ENCODE measurements at places on chromosomes 12 and 14.

DNA sequence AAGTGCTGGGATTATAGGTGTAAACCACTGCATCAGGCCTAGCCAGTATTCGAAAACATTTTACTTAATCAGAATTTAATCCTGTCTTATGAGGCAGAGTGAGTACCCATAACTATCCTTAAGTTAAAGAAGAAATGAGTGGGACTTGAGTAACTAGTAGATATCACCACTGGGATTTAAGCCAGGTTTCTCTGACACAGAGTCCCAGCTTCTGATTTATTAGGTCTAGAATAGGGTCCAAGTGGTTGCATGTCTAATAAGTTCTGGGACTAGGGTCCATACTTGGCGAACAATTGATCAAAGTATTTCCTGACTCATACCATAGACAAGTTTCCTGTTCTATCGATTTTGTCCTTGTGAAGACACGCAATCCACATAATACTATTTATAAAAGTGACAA is 18.9 kb downstream of the PTPRB start:
- DNase-seq, result no peak

DNA sequence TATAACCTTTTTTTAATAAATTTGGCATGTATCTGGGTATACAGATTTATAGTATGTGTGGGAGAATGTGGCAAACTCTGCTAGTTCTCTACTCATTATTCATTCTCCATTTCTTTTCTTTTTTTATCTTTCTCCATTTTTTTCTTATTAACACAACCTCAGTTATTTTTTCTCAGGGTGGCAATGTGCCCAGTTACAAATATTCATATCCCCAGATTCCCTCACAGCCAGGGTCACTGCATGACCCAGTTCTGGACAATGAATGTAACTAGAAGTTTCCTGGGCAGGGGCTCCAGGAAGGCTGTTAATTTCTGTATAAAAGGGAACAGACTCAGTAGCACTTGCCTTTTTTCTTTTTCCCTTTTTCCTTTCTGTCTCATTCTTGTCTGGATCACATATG is 95.6 kb downstream of the VCPKMT start:
- no peak for DNase-seq

DNA sequence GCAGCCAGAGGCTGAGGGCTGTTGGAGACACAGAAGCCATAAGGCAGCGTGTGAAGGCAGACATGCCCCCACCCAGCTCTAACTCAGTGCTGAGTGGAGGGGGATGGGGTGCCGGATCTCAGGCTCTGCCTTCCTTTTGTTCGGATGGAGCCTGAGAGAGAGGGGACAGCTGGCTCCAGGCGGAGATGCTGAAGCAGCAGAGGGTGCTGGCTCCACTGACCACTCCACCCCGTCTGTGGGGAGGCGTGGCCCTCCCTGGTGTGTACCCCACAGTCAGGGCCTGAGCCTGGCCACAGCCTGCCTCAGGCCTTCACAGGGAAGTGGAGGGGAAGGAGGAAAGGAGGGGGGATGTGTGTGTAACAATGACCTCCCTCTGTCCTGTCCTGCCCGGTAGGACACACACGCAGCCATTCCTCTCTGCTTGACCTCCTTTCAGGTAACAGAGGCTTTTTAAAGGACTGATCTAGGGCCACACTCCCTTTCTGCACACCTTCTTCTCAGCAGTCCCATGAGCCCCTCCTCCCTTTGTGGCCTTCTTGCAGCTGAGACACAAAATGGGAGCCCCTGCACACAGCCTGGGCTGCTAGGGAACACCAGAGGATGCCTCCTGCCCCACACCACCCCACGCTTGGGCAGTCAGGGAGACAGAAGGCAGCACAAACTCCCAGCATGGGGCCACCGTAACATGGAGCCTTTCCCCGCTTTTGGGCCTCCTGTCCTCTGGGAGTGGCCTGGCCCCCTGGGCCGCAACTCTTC is 9.6 kb upstream of the ENDOU start:
- DNase-seq, result no peak

DNA sequence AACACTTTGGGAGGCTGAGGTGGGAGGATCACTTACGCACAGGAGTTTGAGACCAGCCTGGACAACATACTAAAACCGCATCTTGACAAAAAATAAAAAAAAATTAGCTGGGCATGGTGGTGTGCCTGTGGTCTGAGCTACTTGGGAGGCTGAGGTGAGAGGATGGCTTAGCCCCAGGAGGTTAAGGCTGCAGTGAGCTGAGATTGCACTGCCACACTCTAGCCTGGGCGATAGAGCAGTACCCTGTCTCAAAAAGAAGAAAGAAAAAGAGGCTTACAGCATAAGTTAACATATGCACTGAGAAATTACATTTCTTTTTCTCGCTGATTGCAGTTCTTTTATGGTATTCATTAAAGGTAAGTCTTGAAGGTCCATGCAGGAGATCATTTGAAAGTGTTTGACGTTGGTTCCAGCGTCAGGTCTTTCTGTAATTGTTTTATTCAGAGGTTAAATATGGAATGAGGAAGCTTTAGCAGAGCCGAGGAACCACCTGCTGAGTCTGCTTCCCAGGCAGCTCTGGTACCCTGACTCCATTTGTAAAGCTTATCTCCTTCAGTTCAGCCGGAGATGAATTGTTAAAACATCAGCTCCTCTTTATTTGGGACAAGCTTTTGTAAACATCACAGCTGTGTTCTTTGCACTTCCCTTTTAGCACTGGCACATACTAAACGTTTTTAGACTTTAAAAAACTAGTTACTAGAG is 18.5 kb downstream of the SFSWAP start:
- no peak for DNase-seq

- no peak for DNase-seq
These were observed 325.7 kb downstream of the CEP128 start for GRCh38 chr14:80615831-80616230.

DNA sequence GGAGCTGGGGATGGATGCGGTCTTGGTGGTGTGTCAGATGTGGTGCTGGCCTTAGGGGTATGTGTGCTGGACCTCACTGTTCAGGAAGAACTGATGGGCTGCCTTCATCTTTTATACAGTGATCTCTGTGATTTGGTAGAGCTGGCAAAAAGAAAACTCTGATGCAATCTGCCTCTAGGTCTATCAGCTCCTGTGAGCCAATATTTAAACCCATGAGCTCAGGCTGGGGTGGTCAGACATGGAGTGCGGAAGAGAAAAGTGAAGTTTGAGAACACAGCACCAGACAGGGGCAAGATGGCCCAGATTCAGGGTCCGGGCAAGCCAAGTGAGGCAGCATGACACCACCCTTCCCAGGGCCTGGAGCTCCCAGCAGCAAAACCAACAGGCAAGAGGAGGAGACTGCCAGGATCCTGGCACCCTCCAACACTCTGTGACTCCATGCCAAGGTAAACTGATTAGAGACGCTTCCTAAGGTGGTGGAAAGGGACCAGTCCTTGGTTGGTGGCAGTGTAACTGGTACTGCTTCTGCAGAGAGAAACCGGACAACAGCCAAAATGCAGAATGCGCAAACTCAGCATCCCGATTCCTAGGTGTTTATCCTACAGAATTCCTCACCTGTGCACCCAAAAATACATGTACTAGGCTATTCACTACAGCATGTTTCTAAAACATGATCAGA is 82.3 kb downstream of the CHGA start:
- no peak for DNase-seq

GRCh38 chr12:4133636-4134447 is 139.7 kb upstream of the CCND2 start:
- no peak for DNase-seq
